Endothelial cell of umbilical vein (primary cell): ENCODE measurements at places on chromosomes 6 and 20. TPM values are rescaled to one million over a fixed set of nuclear protein-coding genes. Genes with fewer than 3 reads are reported as not detected.

The GMPR gene
- 36.3 and 43.2 TPM in 2 replicates for total RNA-seq

The BPIFB1 gene
- not detected in 2 replicates for total RNA-seq

GRCh38 chr6:75424618-75425548, 68.7 kb downstream of the FILIP1 start:
- DNase-seq = peak; percentile 66

- peak; percentile 66 for DNase-seq
These were observed 31.4 kb downstream of the PTPN1 start for GRCh38 chr20:50541606-50542041.

DNA sequence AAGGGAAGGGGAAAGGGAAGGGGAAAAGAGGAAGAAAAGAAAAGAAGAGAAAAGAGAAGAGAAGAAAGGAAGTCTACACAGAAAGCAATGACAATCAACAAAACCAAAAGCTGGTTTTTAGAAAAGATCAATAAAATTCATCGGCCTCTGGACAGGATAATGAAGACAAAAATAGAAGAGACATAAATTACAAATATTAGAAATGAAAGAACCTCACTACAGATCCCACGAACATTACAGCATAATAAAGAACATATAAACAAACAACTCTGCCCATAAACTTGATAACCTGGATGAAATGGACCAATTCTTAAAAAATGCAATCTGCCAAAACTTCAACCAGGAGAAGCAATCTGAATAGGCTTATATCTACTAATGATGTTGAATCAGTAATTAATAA, 20.7 kb upstream of the ASF1A start:
- no peak for DNase-seq

GRCh38 chr20:13644010-13644409, 5.3 kb upstream of the TASP1 start:
- no peak for DNase-seq
